ENCODE measurements at places on chromosomes 4 and X. TPM values are rescaled to one million over a fixed set of nuclear protein-coding genes. Genes with fewer than 3 reads are reported as not detected.

ZBED1 gene
- total RNA-seq, result 44.0 TPM

ABRAXAS1 gene
- 22.2 TPM for total RNA-seq

DSPP gene
- not detected for total RNA-seq

SCRG1 gene
- total RNA-seq, result not detected

DGAT2L6 gene
- not detected for total RNA-seq

GRCh38 chr4:63361628-63362027 is 1047.6 kb downstream of the TECRL start:
- no peak for DNase-seq

DNA sequence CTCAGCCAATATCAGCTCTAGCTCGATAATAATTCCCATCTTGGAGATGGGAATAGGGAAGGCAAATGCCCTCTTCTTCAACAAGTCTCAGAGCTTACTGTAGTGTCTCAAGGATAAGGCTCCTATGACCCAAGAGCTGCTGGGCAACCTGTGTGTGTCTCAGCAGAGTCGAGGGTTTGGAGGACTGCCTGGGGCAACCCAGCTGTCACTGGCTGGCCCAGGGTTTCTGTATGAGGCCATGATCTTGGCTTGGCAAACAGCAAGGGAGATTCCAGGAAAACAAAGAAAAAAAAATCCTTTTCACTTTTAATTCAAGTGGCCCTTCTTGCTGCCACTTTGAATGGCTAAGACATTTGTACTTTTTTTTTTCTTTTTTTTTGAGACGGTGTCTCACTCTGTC is 34.4 kb downstream of the TMSB4X start:
- peak; percentile 8 for DNase-seq

DNA sequence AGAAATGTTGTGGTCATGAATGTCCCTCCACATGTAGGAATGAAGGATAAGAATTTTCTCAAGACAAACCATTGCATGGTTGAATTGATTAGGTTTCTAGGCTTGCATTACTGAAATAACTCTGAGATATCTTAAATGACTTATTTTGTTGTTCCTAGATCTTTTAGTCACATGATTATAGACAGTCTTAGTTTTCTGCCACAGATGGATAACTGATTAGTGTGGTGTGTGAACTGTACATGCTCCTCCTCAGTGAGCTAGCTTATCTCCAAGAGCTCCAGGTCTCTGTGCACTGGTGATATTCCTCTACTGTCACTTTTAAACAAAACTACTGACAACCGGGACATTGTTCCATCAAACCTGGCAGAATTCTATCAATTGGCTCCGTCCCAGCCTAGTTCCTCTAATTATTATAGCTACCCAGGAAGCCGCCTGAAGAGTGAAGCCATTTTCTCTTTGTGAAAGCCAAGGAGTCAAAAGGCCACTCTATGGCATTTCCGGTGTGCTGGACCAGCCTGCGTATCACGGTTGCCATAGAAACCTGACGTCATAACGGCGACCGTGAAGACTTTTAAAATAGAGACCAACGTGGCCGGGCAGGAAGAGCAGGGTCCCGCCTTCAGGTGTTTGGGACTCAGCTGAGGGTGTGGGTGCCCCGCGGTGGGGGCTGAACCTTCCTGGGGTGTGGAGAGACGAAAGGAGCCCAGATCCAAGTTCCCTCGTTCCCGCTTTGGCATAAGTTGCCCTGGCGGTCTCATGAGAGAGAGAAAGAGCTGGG is 28.1 kb downstream of the BEX3 start:
- DNase-seq, result peak; percentile 33

DNA sequence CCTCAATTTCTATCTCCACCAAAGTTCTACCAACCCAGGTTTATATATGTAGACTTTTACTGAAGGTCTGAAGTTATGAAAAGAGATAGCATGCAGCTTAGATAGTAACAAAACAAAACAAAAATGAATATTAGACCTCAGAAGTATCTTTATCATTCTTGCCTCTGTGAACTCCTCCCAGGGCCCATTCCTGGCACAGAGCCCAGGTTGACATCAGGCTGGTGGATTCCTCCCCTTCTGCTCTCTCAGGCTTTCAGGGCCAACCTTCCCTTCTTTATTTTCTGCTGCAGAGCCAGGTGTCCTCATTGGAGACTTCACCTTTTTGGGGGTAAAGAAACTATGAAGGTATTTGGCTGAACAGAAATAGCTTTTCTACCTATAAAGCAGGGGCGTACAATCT is 112.8 kb upstream of the PITX2 start:
- DNase-seq, result no peak

DNA sequence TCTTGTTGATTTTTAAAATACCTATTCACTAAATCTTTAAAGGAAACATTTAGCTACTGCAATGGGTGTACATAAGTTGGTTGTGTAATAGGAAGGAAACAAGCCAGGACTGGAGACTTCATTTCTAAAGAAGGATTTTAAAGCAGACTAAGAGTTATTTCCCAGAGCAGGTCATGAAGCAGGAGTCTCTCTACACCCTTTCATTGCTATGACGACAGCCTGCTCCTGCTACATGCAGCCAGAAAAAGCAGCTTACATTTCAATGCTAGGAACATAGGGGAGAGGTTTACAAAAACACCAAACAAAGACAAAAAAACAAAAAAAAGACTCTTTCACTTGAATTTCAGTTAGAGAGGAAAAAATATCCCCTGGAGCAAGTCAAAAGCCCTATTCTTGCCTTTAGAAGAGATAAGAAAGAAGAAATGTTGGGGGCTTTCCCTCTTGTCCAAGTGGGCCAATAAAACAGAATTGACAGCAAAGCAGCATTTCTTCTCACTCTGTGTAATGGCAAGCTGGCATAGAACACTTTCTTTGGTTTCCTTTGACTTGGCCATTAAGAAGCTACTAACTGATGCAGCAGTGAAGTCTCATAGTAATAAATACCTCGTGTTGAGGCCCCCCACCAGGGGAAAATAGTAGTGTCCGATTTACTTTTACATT is 3.4 kb downstream of the SPARCL1 start:
- no peak for DNase-seq

DNA sequence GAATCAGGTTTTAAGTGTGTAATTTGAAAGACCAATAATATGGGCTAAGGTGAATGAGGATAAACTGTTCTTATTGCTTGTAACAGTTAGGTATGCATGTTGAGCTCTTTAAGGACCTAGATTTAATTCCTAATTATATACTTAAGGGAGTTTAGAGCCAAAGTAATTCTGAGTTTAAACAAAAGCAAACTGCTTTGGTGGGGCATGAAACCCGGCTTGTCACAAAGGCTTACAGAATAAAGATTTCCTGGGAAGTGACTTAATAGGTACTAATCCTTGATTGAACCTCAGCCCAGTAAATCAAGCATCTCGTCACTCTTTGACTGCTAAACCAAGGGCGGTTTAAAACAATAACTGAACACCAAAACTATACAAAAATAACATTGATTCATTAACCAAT is 1324.2 kb downstream of the RPA4 start:
- DNase-seq, result no peak

DNA sequence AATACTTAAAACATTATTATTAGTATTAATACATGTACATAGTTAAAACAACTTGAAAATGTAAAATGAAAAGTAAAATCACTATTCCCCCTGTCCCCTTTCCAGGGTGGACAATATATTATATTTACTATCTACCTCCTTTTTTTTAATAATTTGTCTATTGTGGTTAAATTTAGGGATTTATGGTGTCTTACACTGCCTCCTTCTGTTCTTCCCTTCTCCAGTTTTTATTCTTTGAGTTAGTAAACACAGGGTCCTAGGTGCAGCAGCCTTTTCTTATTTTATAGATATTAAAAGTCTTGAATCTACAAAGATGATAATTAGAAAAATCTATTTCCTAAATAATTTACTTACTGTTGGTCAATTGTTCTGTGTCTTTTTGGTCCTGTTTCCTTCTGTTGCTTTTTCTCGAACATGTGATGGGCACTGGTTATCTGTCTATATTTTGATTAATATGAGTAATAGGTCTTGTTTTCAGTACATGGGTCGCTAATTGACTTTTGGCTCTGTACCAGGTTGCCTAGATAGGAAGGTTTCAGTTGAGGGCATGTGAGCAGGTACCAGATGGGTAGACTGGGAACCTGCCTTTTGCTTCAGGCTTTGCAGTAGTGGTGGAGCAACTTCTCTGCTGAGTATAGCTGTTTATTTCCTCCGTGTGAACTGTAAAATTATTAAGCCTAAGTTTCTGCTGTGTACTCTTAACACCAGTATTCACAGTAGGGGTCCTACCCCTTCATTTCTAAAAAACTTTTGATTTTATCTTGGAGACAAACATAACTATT is 1.1 kb downstream of the NUDT9 start:
- no peak for DNase-seq

DNA sequence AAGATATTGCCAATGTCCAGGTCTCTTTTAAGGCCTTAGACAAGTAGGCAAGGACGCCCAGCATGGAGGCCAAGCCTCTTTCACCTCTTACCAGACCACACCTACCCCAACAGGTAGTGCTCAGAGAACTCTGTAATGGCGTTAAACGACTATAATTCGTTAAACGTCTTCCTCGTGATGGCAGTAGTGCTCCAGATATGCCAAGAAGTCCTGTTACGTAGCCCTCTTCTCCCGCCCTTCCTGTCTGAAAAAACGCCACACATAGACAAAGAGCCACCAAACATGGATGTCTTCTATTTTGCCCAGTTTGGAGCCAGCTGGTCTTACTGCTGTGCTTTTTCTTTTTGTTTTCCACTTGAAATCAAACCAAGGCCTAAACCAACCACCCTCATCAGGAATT is 190.7 kb downstream of the OR13H1 start:
- DNase-seq, result peak; percentile 81

- no peak for DNase-seq
These were observed 5.4 kb upstream of the NAA15 start for GRCh38 chr4:139295942-139296299.

DNA sequence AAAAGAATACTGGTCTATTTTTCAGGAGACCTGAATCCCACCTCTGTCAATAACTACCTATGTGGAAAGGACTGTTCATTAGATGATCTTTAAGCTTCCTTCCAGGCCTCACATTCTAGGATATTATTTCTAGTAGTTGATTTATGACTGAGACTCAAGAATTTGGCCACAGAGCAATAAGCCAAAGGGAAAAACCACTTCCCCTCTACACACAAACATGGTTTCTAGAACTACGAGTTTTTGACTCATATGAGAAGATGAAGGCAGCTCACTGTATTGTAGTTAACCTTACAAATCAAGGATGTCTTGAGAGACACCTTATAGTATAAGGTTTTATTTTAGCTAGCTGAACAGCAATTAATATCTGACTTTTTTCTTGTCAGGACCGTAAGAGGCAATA is 36.9 kb upstream of the GDPD2 start:
- DNase-seq, result no peak

- no peak for DNase-seq
These were observed 429.1 kb upstream of the FTHL17 start for GRCh38 chrX:31500921-31501320.

Data from upper lobe of left lung (tissue), 6 donors.